ENCODE measurements at places on chromosomes 12 and 14.

DNA sequence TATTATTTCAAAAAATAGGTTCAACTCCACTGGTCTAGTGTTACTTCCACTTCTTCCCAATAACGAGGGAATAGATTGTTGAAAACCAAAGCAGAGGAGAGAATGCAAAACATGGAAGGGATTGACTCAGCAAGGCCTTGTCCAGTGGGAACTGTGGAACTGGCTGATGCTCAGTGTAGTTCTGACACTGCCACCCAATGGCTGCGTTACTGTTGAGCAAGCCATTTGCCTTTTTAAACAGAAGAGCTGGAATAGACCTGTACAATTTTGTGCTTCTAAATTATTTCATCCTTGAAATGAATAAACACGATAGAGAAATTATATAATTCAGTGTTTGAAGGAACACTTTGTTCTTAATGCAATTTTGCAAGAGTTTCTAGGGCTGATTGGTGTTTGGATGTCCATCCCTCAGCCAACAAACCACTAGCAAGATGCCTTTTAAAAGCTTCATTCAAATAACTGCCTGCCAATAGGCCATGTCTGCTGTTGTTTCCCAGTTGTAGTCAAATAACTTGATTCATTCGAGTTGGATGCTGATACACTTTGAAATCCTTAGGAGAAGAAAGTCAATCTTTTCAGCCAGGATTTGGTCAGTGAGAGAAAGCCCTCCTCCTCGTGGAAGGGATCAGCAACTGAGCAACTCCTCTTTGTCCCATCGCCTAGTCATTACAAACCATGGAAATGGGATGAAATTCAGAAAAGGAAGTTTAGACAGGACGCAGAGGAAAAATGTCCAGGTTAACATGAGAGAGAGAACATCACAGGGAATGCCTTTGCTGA is 7.3 kb upstream of the MGP start:
- no peak for DNase-seq

GRCh38 chr12:123801573-123802178 is 39.6 kb downstream of the DNAH10 start:
- no peak for DNase-seq

DNA sequence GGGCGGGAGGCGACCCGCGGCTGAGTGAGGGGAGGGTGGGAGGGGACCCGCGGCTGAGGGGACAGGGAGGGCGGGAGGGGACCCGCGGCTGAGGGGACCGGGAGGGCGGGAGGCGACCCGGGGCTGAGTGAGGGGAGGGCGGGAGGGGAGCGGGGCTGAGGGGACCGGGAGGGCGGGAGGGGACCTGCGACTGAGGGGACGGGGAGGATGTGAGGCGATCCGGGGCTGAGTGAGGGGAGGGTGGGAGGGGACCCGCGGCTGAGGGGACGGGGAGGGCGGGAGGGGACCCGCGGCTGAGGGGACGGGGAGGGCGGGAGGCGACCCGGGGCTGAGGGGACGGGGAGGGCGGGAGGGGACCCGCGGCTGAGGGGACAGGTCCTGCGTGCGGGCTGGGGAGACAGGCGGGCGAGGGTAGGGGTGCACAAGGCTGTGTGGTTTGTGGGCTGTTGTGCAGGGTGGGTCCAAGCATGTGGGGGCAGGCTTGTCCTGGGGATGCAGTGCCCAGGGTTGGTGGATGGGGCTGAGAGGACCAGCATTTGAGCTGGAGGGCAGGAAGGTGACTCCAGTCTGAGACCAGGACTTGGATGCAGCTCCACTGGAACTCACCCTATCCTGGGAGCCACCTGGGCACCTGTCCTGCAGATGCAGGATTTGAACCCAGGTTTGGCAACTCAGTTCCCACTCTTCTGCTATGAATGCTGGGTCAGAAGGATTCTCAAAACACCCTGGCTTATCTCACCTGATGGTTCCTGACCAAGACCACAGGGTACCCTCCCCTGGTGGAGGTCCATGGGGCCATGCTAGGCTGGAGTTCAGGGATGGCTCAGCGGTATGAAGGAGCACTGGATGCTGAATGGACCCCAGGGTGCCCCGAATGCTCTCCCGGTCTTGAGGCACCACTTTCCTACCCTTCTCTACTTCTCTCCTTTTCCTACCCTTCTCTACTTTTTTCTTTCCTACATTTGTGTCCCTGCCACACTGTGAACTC is 9.4 kb downstream of the PLD4 start:
- no peak for DNase-seq

GRCh38 chr14:72754949-72755348 is 139.0 kb downstream of the DPF3 start:
- no peak for DNase-seq

GRCh38 chr12:64469455-64470142 is 17.7 kb downstream of the TBK1 start:
- DNase-seq, result no peak

GRCh38 chr12:43551971-43552559 is at the start of gene ADAMTS20:
TSS of gene ADAMTS20 (minus strand) at chr12:43552203. CDS start at chr12:43551921, 282 bp downstream.
- DNase-seq, result no peak

DNA sequence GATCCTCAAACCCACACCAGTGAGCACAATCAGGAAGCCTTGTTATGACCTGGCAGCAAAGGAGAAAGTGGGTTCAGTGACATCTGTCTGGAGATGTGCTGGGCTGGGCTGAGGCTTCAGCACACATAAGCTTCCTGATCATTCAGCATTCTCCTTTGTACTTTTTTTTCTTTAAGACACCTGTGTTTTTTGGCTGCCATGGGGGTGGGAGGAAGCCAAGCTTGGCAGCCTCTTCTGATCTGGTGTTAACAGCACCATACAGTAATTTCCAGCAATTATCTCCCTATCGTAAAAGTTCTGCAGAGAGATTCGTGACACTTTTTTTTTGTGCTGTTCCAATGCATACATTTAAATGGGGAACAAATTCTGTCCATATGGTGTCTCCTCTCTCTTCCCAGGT is 38.9 kb upstream of the RASSF3 start:
- DNase-seq, result no peak

DNA sequence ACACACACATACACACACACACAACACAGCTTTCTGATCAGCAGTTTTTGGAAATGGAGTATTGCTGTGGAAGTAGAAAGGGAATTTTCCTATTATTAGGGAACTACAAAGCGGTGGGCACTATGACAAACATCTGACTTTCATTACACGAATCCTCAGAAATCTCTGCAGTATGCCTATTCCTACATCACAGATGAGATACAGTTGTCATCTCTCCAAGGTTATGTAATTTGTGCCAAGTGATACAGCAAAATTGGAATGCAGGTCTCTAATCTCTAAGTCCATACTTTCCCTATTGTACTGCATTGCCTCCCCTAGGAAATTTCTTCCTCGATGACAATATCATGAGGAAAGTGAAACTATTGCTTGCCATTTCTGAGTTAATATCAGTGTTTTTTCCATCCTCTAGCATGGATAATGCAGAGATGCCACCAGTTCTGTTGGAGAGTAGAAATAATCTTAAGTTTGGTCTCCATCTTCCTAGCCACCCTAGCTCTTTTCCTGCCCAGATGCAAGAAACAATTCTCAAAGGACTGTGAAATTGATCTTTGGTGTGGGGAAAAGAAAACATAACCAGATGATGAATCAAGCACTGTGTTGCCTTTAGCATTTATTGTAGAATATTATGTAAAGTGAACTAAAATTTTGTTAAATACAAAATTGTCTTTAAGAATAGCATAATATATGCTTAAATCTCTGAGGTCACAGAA is 94.7 kb downstream of the ERGIC2 start:
- DNase-seq, result no peak

DNA sequence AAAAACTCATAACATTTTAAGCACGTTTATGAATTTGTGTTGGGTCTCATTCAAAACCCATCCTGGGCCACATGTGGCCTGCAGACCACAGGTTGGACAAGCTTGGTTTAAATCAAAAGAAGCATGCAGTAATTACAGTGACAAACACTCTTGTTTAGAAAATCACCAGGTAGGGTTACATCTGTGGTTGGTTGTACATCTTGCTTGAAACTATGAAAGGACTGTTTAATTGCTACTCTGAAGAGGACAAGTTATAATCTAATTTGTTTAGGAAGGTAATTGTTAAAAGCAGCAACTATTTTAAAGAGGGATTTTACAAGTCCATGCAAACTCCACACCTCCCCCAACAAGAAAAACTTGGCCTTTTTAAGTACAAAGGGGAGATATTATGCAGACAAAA is 4.0 kb downstream of the TRIP11 start:
- no peak for DNase-seq

GRCh38 chr12:122921917-122922316 is 26.0 kb upstream of the VPS37B start:
- DNase-seq, result no peak

- DNase-seq, result no peak
Observed at GRCh38 chr14:41521891-41522290, 84.8 kb upstream of the LRFN5 start.

GRCh38 chr12:40106655-40107054 is 774 bp upstream of the SLC2A13 start:
- DNase-seq, result no peak

DNA sequence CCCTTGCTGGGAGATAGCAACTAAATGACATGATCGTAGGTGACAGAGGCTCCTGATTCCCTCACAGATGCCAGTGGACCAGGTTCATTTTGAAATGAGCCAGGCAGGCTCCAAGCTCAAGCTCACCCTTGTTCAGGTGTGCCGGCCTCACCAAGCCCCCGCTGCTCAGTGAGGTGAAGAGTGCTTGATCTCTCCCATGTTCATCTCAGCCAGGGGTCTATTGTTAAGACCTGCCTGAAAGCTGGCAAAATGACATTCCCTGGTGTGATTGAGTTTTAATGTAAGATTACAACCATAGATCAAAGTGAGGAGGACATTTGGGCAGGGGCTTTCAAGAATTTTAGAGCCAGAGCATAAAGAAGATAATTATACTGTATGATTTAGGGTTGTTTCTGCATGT is 497.9 kb downstream of the EGLN3 start:
- no peak for DNase-seq

DNA sequence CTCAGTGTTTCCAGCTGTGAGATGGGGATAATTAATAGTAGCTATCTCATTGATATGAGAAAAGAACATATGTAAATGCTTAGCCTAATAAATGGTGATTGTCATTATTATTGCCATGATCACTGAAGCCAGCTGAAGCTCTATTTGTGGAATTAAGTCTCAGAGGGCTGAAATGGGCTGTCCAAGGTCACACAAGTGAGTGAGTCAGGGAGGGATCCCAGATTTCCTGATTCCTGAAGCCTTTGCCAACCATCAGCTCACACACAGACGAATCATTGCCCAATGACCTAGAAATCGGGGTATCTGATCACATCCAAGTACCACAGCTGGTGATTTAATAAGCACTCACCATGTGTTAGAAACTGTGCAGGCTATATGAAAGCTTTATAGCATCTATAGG is 21.6 kb upstream of the TMEM229B start:
- no peak for DNase-seq

DNA sequence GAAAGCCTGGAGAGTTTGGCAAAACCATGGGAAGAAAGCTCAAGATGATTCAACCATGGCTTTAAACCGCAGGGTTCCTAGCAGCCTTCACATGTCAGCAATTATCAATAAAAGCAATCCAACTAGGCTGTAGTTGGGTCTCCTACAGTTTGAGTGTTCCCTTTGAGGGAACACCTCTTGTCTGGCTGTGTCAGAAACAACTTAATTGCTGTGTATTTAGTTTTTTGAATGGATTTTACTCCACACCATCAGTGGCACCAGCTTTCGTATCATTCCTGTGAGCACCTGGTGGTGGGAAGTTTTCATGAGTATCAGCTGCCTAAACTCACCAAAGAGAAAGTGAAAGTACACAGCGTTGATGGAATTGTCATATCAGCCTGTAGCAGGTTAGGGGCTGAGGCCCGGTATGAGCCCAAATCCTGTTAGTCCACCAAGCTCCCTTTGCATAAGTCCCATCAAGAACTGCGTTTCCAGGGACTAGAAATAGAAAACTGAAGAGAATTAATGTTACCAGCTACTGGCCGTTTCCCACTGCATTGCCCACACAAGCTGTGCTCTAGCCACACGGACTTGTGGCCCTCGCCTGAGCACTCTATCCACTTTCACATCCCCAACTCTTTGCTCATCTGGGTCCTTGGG is 10.9 kb upstream of the IL26 start:
- no peak for DNase-seq

DNA sequence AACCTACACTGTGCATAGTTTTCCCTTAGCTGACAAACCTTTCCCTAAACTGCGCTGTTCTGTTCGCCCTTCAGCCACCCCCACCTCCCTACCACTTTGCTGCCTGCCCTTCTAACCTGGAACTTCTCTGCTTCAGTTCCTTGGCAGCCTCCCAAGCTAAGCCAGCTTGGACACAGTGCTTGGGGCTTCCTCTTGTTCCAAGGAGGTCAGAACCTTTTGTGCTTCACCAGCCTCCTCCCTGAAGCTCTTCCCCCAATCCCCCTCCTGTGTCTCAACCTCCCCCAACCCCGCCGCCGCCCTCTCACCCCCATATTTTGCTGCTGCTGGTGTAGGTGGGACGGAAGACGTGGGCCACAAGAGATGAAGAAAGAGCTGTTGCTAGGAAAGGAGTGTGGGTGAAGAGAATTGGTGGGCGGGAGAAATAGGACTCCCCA is 8.1 kb upstream of the RIC8B start:
- no peak for DNase-seq

DNA sequence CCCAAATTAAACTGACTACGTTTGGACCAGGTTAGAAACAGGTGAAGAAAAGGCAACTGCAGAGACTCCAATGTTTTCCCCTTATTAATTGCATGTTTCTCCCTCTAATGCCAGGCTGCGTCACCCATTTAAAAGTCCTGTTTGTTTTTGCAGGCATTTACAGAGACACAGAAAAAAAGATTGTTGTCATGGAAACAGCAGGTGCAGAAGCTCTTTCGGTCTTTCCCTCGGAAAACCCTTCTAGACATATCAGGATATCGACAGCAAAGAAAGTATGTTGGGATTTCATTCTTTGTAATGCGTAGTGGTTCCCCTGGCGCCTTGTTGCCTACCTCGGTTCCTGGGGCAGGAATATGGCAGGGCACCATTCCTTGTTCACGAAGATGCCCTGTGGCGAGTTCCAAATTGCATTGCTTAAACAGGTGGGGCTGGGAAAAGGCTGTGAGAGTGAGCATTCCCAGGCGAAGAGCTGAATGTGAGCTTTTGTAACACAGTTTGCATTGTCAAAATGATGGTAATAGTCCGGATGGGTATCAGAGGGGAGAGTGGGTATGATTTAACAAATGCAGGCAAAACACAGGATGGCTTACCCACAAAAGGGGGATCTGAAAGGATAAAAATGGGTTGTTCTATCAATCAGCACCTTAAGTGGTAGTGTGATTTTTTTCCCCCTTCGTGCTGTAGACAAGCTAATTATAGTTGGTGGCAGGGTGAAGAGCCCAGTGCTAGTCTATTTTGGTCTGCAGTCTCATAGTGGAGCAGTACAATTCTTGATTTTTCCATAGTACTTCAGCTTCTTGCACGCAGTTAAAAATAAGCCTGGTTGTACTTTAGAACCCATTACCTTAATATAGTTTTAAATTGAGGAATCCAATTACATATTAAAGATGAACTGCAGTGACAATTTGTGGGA is 132.4 kb downstream of the GCH1 start:
- DNase-seq, result no peak

DNA sequence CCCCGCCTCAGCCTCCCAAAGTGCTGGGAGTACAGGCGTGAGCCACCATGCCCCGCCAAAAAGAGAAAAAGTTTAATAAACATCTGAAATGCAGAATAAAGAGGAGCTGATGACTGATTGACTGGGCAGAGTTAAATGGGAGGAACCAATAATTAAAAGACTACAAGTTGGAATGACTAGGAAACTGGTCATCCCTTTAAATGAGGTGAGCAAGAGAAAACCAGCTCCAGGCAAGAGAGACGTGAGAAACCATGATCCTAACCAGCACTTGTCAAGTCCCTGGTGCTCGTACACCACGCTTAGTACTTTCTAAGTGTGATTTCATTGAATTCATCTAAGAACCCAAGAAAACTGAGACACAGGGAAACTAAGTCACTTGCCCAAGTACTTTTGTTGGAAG is 47.9 kb downstream of the MAP1LC3B2 start:
- DNase-seq, result no peak

- DNase-seq, result no peak
Observed at GRCh38 chr14:55153951-55154350, 24.9 kb downstream of the LGALS3 start.
